Urinary bladder (tissue), 4 donors: ENCODE measurements at places on chromosomes 5 and 9. TPM values are rescaled to one million over a fixed set of nuclear protein-coding genes. Genes with fewer than 3 reads are reported as not detected.

DNA sequence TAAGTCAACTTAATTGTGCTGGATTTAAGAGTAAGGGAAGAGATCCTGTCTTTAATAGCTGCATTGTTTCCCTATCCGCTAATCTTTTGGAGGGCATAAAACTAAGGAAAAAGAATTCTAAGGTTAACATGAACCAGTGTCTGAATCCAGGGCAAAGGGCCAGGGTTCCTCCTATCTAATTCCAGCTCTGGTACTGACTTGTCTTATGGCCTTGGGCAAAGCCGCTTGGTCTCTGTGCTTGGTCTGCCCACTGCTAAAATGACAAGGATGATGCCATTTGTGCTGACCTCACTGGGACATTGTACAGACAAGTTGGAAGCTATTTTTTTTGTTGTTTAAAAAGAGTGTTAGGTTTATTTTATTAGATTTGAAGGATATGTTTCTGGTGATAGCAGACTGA lies 334.7 kb upstream of the PIK3R1 start:
- DNase-seq: no peak

DNA sequence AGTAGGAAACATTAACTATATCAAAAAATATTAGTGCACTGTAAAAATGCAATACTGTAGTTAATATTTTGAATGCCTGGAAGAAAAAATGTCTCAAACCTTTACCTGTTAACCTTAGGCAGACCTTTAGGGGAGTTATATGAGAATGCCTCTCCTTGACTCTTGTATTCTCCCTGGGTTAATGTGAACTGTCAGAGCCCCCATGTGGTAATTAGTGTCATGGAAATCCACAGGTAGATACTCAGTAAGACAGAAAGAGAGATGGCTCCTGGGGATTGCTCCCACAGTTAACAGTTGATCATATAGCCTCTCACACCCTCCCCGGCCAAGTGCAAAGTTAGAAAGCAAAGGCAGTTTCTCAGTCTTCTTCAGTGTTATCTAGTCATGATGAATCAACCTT lies 742.8 kb downstream of the NR2F1-AS1 start:
- no peak for DNase-seq

- DNase-seq: no peak
Measured at GRCh38 chr9:37983381-37984067, 79.6 kb upstream of the SLC25A51 start.

- no peak for DNase-seq
Measured at GRCh38 chr9:34372467-34373011, 4.2 kb downstream of the MYORG start.

GRCh38 chr9:89071591-89071990 lies 80.3 kb downstream of the S1PR3 start:
- DNase-seq: no peak

DNA sequence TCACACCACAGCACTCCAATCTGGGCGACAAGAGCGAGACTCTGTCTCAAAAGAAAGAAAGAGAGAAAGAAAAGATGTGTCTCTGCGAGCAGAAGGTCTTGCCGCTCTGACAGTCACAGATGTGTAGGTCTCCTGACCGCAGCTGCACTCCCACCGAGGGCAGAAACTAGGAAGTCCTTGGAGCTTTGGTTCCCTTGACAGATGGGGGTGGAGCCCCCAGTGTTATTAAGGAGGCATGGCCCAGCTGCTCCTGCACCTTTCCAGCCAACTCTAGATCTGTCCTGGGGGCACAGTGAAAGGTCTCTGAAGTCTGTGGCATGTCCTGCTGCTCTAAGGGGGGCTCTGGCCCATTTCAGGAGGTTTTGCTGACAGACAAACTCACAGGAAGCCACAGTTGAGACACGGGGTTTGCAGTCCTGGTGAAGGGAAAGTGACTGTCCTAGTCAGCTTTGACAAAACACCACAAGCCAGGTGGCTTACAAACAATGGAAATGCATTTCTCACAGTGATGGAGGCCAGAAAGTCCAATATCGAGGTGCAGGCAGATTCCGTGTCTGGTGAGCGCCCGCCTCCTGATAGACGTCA lies 9.0 kb upstream of the DIPK1B start:
- DNase-seq: no peak

DNA sequence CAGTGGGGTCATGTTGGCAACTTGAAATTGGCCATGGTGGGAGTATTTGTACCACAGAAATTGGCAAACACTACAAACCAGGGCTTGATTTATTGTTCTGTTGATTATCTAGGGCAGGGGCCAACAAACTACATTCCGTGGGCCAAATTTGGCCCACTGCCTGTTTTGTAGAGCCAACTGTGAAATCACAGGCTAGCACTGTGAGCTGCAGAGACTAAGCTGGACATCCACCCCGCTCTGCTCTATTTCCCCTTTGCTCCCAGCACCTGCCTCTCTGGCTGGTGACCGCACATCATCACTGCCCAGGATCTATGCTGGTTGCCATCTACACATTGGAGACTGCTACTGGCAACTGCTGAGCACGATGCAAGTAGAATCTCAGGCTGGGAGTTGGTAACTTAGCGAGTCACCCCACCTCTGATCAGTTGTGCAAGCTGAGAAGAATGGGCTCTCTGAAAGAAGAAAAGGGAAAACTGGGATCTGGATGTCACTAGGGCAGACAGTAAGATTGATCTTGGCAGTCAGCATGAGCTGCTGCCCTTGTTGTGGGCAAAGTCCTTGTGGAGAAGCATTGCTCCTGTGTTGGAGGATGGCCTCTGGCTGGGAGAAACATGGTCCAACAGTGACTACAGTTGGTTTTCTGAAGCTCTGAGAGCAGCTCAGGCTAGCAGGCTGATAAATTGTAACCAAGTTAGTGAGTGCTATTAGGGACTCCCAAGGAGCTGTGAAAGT lies 144.7 kb upstream of the RAD23B start:
- no peak for DNase-seq

DNA sequence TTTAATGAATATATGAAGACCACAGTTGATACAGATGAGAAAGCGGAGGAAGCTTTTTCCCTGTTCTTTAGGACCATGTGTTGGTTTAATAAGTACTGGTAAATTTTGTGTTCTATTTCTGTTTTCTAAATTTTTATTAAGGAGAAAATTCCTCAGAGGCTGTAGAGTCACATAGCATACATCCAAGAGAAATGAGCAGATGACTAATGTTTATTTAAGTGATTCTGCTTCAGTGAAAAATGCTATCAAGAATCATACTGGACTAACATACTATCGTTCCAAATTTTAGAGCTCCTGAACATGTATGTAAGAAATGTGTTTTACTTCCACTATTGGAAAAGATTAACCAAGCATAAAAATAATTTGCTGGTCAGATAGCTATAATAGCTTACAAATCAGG lies 115.0 kb downstream of the KIAA1958 start:
- no peak for DNase-seq

Gene LCN12
- total RNA-seq: not detected

Gene SH2D3C
- total RNA-seq: 11.6 TPM

Gene APBA1
- 12.4 TPM for total RNA-seq
